Posterior vena cava (tissue), 2 donors: ENCODE measurements at places on chromosomes 4 and X.

- DNase-seq, result no peak
Measured at GRCh38 chr4:13977746-13978145, 350.2 kb upstream of the BOD1L1 start.

DNA sequence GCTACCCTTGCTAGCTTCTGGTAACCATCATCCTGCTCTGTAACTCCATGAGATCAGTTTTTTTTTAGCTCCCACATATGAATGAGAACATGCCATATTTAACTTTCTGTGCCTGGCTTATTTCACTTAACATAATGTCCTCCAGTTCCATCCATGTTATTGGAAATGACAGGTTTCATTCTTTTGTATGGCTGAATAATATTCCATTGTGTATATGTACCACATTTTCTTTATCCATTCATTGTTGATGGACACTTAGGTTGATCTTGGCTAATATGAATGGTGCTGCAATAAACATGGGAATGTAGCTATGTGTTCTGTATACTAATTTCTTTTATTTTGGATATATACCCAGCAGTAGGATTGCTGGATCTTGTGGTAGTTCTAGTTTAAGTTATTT is 204.7 kb downstream of the BMPR1B start:
- DNase-seq, result no peak

- no peak for DNase-seq
Measured at GRCh38 chr4:33890841-33891240, 2353.5 kb downstream of the ARAP2 start.

GRCh38 chrX:63686878-63687714 is 97.9 kb downstream of the ARHGEF9 start:
- DNase-seq, result no peak

- no peak for DNase-seq
Measured at GRCh38 chr4:152784490-152785350, 5.0 kb downstream of the ARFIP1 start.

DNA sequence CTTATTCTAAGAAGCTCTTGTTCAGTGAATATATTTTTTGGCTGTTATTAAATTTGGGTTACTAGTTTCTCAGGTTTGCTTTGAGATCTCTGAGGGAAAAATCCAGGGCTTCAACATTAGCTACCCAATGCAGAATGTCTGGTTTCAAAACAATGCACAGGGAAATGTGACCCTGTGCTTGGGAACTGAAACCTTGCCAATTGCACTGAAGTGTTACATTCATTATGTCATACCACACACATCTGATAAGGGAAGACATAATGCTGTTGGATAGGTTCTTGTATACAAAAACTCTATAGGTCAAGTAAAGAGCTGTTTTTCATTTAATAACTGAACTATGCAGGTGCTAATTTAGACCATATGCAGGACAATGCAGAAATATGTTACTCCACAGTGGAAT is 345.3 kb upstream of the BMP3 start:
- DNase-seq, result no peak

DNA sequence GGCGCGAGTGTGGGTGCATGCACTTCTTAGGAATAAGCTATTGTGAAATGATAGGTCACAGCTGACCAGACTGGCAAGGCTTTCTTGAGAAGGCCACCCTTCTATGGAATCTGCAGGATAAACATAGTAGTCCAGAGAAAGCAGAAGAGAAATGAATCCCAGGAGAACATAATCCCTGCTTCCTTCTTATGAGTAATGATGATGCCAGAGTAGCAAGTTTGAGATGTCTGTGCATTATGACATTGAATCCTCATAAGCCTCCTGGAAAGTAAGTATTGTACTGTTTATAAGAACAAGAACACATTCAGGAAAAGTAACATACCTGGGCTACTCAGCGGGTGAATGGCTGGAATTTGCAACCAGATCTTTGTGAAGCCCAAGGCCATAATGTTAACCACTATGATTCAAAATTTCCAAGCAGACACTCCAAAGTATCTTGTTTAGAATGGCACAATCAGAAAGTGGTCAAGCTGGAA is 272.1 kb upstream of the HS3ST1 start:
- DNase-seq, result no peak

- DNase-seq, result no peak
Measured at GRCh38 chr4:150072471-150072870, 5.8 kb upstream of the DCLK2 start.

DNA sequence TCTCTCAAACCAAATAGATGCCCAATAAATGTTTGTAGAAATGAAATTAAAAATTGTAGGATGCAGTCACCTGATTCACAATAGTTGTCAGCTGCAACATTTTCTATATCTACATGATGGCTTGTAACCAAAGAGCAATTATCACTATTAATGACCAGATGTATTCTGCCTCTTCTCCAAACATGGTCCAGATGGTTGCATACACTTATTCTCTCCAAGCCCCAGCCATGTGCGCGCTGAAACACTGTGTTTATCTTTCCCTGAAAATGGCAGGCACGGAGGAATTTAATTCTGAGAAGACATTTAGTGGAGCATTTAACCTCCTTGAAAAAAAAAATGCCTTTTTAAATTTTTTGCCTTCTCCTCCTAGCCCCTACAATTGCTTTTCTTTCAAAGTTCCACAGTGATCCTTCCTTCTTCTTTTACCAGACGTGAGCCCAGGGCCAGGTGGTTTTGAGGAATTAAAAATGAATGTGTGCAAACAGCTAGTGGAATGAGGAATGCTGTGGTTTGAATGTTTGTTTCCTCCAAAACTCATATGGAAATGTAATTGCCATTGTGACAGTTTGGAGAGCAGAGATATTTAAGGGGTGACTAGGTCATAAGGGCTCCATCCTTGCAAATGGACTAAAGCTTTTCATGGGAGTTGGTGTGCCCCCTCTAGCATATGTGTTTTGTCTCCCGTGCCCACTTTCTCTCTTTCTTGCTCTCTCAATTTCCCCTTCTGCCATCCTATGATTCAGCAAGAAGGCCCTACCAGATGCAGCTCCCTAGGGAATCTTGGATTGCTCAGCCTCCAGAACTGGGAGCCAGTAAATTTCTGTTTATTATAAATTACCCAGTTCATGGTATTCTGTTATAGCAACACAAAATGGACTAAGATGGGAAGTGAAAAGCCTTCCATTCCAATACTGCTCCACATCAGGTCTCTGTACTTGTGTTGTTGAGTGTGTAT is 136.0 kb downstream of the GABRB1 start:
- DNase-seq, result no peak

- DNase-seq, result no peak
Measured at GRCh38 chr4:104722467-104722866, 227.8 kb upstream of the CXXC4 start.

DNA sequence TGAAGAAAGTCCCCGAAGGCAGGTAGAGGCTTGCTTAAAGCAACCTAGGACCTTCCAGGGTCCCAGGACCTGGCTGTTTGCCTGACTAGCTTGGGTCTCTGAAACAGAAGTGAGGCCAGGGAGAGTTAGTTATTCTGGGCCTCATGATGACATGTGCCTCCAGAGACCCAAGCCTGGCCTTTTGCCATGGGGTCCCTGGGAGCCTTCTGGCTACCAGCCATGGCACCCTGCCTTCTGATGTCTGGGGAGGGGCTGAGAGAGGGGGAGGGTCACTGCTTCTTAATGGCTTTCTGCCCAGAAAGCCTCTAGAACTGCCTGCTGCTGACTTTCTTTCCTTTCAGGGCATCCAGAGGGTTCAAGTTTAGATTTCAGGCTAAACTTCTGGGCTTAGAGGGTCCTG is 1.0 kb upstream of the STARD8 start:
- peak; percentile 72 for DNase-seq
